ENCODE measurements at places on chromosomes 2 and 18. TPM values are rescaled to one million over a fixed set of nuclear protein-coding genes. Genes with fewer than 3 reads are reported as not detected.

GRCh38 chr2:232506709-232507108, 13.5 kb upstream of the PRSS56 start:
- no peak for DNase-seq

The NFU1 gene
- 44.5 TPM for total RNA-seq

The MZT2A gene
- total RNA-seq: 197 TPM

GRCh38 chr18:58417752-58418151, 211.1 kb downstream of the ALPK2 start:
- DNase-seq: no peak

The CGREF1 gene
- total RNA-seq: 2.7 TPM

DNA sequence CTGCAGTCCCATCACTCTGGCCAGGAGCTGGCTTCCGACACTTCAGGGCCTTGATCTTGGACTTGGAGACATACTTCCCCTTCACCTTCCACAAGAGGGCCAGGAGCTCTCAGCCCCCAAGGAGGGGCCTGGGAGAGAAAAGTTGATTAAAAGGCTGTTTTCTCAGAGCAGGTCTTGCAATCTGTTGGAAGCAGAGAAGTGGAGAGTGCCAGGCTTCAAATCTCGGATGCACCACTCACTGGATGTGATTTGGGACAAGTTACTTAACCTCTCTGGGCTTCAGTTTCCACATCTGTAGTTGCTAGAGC, 255.3 kb downstream of the CYP26B1 start:
- no peak for DNase-seq

DNA sequence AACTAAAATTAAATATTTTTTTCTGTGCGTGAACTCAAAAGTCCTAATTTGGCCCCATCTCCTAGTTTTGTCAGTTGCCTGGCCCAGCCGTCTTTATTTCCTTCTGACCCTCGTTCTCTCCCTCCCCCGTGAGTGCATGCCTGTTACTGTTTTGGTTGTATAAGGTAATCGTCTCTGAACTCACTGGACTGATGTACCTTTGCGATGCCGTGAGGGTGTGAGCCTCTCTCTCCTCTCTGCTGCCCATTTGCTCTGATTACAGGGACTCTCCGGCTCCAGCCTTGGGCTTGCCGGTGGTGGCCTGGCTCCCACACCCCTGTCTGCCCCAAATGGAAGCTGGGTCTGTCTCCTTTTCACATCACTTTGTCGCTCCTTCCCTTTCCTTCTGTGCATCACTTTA, 66.5 kb upstream of the RBM44 start:
- DNase-seq: no peak

DNA sequence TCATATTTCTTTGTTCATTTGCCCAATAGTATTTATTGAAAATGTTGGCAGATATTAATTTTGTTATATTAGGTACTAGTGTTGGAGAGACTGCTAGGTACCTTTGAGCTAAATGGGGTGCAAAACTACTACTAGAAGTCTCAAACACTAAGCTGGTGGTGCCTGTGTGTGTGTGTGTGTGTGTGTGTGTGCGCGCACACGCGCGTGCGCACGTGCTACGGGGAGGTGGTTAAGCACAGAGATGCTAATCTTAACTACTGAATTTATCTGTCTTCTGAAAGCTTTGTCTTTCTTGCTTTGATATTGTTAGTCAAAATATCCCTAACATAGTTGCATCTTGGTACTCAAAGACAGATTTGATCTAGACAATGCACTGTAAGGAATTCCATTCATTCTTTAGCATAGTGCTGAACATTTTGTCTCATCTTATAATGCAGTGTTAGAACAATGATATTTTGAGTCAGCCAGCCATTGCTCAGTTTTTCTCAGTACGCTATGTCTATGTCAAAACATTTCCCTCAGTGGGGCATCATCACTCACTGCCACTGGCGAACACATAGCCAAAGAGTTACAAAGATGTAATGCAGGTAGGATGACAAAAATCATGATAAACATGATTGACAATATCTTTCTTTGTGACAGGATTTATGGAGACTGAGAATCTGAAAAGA, 396.0 kb upstream of the RGPD4 start:
- no peak for DNase-seq

The CIB4 gene
- not detected for total RNA-seq

- DNase-seq: no peak
Measured at GRCh38 chr2:127083819-127084503, 23.0 kb downstream of the BIN1 start.

The ZBTB7C gene
- not detected for total RNA-seq

The KCNS3 gene
- 0.17 TPM for total RNA-seq

The GALNT5 gene
- total RNA-seq: not detected

The RSAD2 gene
- 8.6 TPM for total RNA-seq

The MERTK gene
- 1.0 TPM for total RNA-seq

The GPAT2 gene
- total RNA-seq: 16.4 TPM

DNA sequence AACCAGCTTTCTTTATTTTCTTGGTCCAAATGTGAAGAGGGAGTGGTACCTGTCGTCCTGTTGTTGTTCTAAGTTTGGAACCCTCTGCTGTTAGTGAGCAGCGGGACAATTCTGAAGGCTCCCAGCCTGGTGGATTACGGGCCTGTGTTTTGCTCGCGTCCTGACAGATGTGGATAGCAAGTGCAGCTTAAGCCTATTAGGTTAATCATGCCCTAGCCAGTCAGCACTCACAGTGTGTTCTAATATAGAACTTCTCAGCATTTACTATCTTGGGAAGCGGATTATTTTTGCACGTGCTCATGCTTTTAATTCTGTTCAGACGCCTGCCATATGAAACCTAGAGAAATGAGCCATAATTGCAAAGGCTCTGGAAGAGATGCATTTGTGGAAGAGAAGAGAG, at the start of gene PCARE:
Gene PCARE, minus strand, starts transcription at position 113 of the 400 bp plus-strand sequence. CDS start 262 bp downstream, outside the sequence.
- no peak for DNase-seq

The TMEM163 gene
- 0.12 TPM for total RNA-seq

The LPIN1 gene
- total RNA-seq: 41.1 TPM

DNA sequence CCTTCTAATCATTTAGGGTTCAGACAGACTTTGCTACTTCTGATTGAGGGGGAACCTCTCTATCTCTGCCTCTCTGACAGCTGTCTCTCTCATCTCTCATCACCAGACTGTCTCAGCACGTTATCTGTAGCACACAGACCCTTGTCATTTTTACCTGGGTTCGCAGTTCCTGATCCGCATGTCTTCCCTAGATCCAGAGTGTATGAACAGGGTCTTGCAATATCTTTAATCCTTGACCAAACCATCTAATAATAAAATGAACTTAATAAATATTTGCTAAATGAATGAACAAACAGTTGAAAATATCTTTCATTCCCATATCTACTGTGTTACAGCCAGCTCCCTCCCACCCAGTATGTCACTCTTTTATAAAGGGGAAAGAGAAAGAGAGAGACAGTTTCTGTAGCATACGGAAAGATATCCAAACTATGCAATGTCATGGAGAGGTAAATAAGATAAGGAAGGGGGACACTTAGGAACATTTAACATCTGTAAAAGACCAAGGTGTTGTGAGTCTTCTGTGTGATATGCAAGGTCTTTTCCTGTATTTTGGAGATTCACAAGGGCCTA, 507.6 kb downstream of the SUCLG1 start:
- no peak for DNase-seq

The COLEC11 gene
- 0.31 TPM for total RNA-seq

- no peak for DNase-seq
Measured at GRCh38 chr2:174663550-174663949, 65.9 kb upstream of the WIPF1 start.

DNA sequence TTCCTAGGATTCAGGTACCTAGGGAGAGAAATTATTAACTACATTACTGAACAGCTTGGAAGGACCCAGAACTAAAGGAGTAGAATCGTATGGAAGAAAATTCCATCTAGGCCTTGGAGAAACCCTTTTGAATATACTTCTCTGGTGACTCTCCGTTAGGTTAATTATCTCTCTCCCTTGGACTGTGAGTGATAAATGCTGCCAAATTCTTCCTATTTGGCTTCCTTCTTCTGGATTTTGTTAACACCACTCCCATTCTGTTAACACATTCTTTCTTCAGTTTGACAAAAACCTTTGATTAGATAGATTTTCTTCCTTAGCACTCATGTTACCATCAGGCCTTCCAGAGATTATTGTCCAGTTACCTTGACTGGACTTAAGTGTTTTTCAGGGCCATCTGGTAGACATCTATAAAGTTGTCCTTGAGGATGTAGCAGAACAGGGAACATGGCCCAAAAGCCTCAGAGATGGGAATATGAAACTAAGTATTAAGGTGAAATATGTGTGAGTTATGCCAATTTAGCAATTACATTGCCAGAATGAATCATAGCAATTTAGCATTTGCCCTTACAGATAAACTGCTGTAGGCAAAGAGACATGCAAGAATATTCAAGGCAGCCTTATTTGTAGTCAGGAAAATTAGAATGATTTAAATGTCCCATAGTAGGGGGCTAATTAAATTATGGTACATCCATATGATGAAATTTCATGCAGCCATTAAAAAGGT, 6.7 kb downstream of the CYP27A1 start:
- DNase-seq: no peak

GRCh38 chr2:171411791-171412483, 21.9 kb downstream of the METTL8 start:
- no peak for DNase-seq

DNA sequence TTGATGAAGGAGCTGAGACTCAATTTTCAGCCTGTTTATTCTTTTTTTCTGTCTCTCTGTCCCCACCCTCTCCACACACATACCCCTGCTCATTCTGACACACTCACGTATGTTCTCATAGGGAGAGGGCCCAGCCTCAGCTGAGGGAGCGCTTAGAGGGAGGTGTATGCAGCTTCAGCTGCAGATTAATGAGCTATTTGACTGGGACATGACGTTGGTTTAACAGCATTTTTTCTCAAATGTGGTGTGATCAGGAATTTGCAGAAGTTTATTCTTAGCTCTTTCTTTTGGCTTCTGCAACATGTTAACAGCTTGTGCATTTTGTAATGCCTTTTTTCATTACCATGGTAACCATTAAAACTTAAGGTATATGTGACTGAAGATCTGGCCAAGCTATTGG, 1547.1 kb upstream of the PIK3C3 start:
- DNase-seq: no peak

The LYG2 gene
- total RNA-seq: not detected

The SP100 gene
- 157 TPM for total RNA-seq

- DNase-seq: no peak
Measured at GRCh38 chr2:241540401-241540770, 18.2 kb upstream of the BOK start.

The NYAP2 gene
- total RNA-seq: not detected

- DNase-seq: no peak
Measured at GRCh38 chr2:143933946-143934569, 585.9 kb downstream of the ZEB2 start.

The SH3RF3 gene
- 0.34 TPM for total RNA-seq

DNA sequence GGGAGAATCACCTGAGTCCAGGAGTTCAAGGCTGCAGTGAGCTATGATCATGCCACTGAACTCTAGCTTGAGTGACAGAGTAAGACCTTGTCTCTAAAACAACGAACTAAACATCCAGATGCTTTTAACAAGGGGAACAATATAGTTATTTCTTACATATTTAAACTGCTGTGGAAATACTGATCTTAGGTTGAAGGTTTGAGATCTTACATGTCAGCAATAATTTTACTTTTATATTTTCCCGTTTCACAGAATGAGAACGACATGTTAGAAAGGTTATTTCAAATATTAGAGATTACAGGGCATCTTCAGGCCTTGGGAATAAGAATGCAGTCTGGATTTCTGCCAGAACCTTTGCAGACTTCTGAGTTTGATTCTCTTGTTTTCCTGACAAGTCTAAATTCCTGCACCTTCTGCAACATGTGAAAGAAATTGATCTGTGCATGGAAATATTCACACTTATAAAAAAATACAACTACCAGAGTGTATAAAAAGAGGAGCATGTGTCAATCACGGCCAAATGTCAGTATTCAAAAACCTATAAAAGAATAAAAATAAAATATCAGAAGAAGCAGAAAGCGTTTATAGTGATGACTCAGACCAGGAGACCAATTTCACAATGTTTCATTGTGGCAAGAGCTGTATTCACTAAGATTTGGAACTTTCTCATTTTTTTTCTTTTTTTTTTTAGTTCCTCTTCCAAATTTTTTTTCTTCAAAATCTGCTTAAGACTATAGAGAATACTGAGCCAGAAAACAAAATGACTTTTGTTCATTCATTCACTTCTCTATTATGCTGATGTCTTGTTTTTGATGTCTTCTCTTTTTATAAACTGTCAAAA, 29.6 kb downstream of the COLEC12 start:
- no peak for DNase-seq

The STPG4 gene
- not detected for total RNA-seq

The FRZB gene
- total RNA-seq: not detected

DNA sequence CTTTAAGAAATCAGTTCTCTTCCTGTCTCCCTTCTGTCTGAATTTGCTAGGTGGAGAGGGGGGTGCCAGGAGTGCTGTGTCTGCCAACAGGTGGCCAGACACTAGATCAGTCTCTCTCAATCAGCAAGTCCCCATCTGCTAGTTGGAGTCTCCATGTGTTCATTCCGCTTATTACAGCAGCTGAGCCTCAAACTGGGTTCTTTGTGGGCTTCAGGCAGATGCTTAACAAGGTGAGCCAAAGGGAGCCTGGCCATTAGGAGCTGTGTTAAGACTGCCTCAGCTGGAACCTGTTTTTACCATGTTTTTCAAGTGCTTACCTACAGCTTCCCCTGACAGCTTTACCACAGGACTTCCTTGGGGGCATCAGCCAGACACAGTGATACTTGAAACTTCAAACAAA, 401.9 kb downstream of the LRP1B start:
- DNase-seq: no peak

The DNAJC5G gene
- total RNA-seq: not detected

GRCh38 chr2:12304564-12305171, 412.1 kb upstream of the TRIB2 start:
- no peak for DNase-seq

- no peak for DNase-seq
Measured at GRCh38 chr18:49971462-49971861, 158.1 kb upstream of the ACAA2 start.

DNA sequence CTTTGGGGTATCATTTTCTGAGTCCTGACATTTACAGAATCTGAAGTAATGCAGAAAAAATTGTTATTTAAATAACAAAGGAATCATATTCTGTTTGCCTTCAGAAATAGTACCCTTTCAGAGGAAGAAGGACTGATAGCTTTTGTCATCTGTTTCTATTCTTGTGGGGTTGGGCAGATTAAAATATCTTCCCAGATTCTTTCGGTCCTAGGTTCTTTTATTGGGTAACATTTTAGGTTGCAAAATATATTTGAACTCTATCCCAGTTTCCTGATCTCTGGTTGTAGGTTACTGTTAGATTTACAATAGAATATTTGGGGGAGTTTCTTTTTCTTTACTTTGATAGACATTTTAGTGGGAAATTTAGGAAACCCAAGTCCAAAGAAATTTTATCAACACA, 550.5 kb downstream of the SPAG16 start:
- no peak for DNase-seq

- DNase-seq: no peak
Measured at GRCh38 chr2:188569431-188570165, 277.9 kb downstream of the GULP1 start.

GRCh38 chr2:25232248-25232825, 64.0 kb upstream of the POMC start:
- no peak for DNase-seq

DNA sequence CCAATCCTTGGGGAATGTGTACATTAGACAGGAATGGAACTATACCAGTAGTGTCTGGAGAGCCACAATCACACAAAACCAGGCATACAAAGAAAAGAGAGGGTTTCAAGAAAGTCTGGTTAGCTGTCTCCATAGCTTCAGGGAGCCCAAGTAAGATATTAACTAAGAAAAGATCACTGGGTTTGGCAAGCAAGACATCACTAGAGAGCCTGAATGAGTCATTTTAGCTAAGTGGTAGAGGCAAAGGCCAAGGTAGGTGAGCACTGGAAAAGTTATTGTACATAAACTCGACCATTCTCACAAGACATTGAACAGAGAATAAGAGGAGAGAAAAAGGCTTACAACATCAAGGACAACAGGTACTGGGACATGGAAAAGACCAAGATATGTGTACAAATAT, 143.8 kb upstream of the ARL4C start:
- DNase-seq: no peak

Measured in activated CD4-positive, alpha-beta memory T cell treated with anti-CD3 and anti-CD28 coated beads for 36 hours (primary cell).